ENCODE measurements at places on chromosomes 4 and X.

GRCh38 chr4:89161841-89162240 lies 50.5 kb downstream of the TIGD2 start:
- DNase-seq: no peak

- no peak for DNase-seq
Measured at GRCh38 chr4:67983333-67983732, 20.0 kb upstream of the TMPRSS11A start.

GRCh38 chrX:19679787-19680186 lies 164.5 kb upstream of the MAP3K15 start:
- no peak for DNase-seq

DNA sequence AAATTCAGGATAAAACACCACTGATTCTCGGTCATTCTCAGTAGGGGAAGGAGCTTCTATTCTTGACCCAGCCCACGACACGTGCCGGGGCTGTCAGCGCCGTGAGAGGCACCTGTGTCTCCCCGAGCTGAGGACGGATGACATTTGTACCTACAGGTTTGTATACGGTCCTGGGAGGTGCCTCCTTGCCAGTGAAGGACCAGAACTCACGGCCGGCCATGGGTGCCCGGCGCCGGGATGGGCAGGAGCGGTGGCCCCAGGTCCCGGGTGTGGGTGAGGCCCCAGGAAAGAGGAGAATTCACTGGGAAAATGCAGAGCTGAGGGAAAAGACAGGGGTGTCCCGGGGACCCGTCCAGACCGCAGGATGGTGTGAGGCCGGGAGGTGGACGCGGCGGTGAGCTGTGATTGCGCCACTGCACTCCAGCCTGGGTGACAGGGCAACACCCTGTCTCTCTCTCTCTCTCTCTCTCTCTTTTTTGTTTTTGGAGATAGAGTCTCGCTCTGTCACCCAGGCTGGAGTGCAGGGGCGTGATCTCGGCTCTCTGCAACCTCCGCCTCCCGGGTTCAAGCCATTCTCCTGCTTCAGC lies 48.9 kb upstream of the PPP2R3B start:
- DNase-seq: no peak

GRCh38 chrX:70129816-70130215 lies 3.4 kb upstream of the IGBP1 start:
- no peak for DNase-seq

- no peak for DNase-seq
Measured at GRCh38 chr4:188887905-188888304, 748.7 kb downstream of the TRIML1 start.

DNA sequence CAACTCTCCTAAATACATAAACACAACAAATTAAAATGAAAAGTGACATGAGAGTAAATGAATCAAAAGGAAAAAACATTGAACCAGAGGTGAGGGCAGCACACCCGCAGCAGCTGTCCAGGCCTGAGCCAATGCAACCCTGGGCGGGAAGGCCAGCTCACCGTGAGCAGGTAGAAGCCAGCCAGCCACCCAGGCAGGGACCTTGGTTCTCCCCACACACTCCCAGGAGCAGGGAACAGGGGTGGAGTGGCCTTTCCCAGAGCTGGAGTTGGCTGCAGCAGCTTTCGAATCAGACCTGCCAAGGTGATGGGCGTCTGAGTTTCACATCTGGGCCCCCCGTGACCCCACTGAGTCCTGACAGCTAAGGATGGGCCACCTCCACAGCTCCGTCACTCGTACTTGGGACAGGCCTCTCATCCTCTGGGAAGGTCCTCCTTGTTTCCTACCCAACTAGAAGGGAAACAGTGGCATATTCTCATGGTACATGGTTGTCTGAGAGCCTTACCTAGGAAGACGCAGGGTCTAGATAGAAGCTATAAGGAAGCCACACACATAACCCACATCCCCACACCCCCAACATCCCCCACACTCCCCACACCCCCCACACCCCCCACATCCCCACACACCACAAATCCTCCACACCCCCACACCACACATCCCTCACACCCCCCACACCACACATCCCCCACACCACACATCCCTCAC lies 172.2 kb downstream of the DCLK2 start:
- DNase-seq: no peak

DNA sequence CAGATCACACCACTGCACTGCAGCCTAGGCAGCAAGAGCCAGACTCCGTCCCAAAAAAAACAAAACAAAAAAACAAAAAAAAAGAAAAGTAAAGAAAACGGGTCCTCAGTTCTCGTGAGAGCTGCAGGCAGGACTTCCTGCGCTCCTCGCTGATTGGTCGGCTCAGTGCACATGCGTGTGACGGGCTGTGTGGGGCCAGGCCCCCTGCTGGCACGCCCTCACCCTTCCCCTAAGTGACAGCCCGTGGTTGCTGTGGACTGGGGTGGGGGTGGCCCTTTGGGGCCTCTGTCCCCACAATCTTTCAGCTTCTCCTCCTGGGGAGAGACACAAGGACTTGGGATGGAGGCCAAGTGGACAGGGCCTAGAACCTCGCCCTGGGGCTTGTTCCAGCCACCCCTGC lies at the start of gene FAM9B:
Gene FAM9B, minus strand, starts transcription at position 139 of the 400 bp plus-strand sequence. CDS start 1,141 bp downstream, outside the sequence.
- no peak for DNase-seq

DNA sequence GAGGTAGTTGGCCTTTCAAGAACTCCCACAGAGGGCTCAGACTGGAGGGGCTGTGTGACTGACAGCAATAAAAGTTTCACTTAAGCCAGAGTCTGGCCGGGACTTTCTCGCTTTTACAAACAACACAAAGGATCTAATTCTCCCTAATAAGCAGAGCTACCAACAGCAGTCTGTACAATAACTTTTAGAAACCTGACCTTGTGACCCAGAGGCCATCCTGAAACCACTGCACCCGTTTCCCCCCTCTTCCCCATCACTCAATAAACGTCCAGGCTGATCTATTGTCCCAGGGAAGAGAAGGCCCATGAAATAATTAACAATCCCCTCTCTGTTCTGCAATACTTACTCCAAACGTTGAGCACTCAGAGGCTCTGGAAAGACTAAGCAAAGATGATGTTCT lies 442.4 kb downstream of the ZIC3 start:
- DNase-seq: no peak

GRCh38 chr4:57064120-57064519 lies 46.1 kb downstream of the IGFBP7 start:
- DNase-seq: no peak

- DNase-seq: no peak
Measured at GRCh38 chrX:43953218-43953617, 20.0 kb downstream of the NDP start.

- no peak for DNase-seq
Measured at GRCh38 chr4:27055221-27055760, 194.7 kb downstream of the STIM2 start.

DNA sequence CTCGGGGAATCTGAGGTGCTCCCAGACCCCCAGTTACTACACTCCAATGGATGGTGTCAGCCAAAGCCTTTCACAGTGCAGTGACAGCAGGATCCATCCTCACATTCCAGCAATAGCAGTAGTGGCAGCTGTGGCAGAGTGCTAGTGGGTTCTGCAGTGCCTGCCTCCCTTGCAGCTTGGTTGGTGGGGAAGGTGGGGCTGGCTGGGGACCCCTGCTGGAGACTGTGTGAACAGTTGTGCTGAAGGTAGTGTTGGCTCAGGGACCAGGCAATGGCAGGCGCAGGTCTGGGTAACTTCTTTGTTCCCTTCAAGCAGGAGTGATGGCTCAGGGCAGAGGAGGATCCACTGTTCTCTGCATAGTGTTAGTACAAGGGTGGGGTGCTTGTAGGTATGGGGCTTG lies 343.7 kb upstream of the TRAM1L1 start:
- no peak for DNase-seq

DNA sequence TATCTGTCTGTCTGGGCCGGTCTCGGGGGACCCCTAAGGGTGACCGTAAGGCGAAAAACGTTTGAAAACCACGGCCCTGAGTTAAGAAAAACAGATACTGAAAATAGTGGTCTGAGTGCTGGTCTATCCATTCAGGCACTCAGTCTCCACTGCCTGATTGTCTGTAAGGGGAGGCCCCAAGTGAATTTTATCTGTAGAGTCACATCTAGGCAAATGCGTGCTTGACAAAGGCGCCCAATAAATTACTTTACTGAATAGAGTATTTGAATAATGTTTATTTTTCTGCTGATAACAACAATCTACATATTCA lies 465 bp downstream of the HNRNPH2 start:
- no peak for DNase-seq

- DNase-seq: no peak
Measured at GRCh38 chrX:112731793-112732192, 52.1 kb upstream of the LHFPL1 start.

GRCh38 chr4:98179951-98180350 lies 36.7 kb upstream of the STPG2 start:
- no peak for DNase-seq

DNA sequence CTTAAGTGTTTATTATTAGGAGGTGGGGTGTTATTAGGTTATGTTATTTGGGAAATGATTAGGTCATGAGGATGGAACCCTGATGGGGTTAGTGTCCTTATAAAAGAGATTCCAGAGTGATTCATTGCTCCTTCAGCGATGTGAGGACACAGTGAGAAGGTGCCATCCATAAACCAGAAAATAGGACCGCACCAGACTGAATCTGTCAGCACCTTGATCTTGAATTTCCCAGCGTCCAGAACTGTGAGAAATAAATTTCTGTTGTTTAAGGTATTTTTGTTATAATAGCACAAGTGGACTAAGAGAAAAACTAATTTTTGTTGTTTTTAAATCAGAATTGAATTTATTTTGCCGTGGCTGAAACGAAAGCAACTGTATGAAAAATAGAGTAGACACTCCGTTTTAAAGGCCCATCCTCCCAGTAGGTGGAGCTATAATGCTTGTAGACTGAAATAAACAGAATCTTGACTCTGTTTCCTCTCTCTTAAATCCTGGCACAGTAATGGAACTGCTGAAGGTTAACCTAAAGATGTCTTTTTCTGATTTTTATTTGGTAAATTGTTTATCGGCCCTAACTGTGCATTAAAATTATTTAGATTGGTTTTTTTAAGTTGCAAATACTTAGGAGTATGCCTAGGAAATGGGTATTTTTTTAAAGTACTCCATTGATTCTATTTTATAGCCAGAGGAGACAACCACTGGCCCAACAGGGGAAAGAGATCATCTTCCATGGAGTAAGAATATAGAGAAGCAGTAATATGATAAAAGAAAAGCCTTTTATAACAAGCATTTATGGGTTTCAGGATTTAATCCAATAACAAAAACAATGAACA lies 133.2 kb upstream of the ADAMTS3 start:
- no peak for DNase-seq

GRCh38 chr4:70833675-70834074 lies 6.0 kb downstream of the GRSF1 start:
- no peak for DNase-seq

GRCh38 chrX:13487731-13488505 lies 81.5 kb upstream of the EGFL6 start:
- peak; percentile 37 for DNase-seq

DNA sequence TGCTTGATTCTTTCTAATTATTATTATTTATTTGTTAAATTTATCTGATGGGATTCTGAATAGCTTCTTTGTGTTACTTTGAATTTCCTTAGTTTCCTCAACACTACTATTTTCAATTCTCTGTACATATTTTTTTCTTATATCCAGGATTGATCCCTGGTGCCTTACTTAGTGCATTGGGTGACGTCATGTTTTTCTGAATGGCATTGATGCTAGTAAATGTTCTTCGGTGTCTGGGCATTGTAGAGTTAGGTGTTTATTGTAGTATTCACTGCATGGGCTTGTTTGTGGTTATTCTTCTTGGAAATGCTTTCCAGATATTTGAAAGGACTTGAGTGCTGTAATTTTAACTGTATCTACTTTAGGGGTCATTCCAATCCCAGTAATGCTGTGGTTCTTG lies 938.1 kb downstream of the FAM133A start:
- DNase-seq: no peak

GRCh38 chrX:57156397-57157049 lies 19.3 kb upstream of the SPIN2A start:
- no peak for DNase-seq

GRCh38 chr4:8205241-8205707 lies 6.2 kb downstream of the SH3TC1 start:
- DNase-seq: peak; percentile 31

GRCh38 chr4:41358647-41359421 lies 102.1 kb downstream of the UCHL1 start:
- no peak for DNase-seq

GRCh38 chr4:145195167-145195952 lies 15.0 kb upstream of the OTUD4 start:
- DNase-seq: no peak

DNA sequence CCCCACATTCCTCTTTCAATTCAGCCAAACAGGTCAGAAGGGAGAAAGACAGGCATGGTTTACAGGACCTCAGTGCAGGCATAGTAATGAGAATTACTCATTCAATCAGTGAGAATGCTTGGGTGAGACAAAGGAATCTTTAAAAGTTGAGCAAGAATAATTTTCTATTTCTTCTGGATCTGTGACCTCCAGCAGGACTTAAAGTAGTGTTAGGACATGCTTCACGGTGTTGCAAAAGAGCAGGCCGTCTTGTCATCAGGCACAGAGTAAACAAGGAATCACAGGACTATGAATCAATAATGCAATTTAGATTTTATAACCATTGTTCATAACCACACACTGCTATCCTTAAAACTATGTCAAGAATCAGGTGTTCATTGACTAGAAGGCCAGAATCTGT lies 130.6 kb upstream of the GLRA2 start:
- DNase-seq: no peak

DNA sequence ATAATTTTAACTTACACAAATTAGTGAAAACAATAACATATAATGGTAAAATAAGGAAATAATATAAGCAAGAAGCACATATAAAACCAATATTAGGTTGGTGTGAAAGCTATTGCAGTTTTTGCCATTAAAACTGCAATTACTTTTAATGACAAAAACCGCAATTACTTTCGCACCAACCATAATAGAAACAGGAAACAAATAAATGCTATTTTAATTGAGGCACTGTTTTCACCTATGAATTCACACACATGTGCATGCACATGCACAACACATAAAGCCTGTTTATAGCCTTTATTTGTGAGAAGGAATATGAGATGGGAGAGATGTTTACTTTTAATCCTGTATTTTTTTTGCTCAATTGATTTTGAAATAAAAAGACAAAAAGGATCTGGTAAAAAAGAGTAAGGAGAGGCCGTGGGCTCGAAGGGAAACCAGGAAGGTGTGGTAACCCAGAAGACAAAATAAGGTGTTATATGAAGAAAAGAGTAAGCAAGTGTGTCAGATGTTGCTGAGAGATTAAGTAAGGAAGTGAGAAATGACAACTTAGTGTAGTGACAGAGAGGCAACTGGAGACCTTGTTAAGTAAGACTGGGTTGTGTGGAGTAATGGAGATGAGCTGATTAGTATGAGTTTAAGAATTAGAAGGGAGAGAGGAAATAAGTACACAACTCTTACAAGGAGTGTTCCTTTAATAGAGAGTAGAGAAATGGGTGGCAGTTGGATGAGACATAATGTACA lies 69.0 kb downstream of the KLHL13 start:
- no peak for DNase-seq

DNA sequence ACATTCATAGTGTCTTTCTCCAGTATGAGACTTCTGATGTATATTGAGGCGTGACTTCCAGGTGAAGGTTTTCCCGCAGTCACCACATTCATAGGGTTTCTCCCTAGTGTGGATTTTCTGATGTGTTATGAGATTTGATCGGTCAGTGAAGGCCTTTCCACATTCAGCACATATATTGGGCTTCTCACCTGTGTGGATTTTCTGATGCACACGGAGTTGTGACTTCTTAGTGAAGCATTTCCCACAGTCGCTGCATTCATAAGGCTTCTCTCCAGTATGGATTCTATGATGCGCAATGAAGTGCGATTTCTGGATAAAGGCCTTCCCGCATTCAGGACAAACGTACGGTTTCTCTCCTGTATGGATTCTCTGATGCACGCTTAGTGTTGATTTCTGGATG lies 35.4 kb downstream of the ZNF41 start:
- DNase-seq: no peak

GRCh38 chr4:111464251-111465045 lies 680.8 kb upstream of the FAM241A start:
- no peak for DNase-seq
